ENCODE measurements at places on chromosomes 16 and 17.

DNA sequence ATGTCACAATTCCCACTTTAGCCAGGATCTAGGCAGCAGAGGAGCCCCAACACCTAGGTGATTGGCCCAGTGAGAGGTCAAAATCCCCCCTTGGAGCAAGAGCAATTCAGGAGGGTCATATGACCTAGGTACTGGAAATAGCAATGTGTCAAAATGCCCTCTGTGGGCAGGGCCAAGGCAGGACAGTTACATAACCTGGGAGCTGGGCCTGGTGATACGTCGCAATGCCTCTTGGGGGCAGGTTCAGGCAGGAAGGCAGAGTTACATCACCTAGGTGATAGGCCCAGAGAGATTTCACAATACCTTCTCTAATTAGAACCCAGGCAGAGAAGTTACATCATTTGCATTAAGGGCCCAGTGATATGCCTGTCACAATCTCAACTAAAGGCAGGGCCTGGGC lies 1906.3 kb downstream of the TP53TG3F start:
- DNase-seq = no peak

- no peak for DNase-seq
Observed at GRCh38 chr16:4052801-4053293, 63.4 kb downstream of the ADCY9 start.

- DNase-seq = no peak
Observed at GRCh38 chr16:66691234-66691633, 5.3 kb downstream of the CMTM4 start.

DNA sequence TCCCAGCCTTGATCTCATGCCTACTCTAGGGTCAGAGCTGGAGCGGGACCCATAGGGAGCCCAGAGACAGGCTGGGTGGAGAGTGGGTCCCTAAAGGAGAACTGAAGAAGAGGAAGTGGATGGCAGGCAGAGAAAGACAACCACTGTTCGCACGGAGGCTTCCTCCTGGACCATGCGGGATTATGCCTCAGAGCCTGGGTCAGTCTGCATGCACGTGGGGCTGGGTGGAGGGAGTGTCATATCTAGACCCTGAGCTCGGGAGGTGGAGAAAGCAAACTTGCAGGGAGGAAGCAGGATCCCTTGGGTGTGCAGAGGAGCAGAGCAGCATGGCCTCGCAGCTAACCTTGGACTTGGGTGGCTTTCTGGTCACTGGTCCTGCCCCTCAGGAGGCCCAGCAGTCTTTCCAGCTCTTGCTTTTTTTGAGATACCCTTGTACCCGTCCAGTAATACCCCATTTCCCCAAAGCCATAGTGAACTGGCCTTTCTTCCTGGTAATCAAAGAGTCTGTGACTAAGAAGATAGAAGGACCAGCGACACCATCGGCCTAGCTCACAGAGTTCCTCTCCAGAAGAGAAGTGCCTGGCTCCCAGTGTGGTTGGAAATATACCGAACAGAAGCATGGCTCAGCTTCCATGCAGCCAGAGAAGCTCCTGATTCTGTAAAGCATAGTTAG lies 344.2 kb downstream of the CPPED1 start:
- DNase-seq = no peak

Data from stimulated activated CD4-positive, alpha-beta T cell treated with anti-CD3 and anti-CD28 coated beads, Interleukin-4, amount 100 ng/mL, for 24 hours (primary cell).